Stimulated activated CD4-positive, alpha-beta T cell treated with anti-CD3 and anti-CD28 coated beads, Interleukin-1b, Interleukin-23, amount 100 ng/mL, for 48 hours (primary cell): ENCODE measurements at places on chromosomes 11 and 22.

GRCh38 chr11:6488821-6489220 lies 7.5 kb downstream of the TIMM10B start:
- no peak for DNase-seq

DNA sequence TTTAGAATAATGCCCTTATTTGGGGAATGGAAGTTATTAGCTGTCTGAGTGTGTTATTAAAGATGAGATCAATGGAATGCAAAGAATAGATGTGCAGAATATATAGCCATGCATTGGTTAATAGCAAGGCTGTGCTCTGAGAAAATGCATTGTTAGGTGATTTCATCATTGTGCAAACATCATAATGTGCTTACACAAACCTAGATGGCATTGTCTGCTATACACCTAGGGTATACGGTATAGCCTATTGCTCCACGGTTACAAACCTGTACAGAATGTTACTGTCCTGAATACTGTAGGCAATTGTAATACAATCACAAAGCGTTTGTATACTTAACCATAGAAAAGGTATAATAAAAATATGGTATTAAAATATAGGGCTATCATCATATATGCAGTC lies 25.5 kb downstream of the SLC5A12 start:
- no peak for DNase-seq

- DNase-seq: peak; percentile 12
These were observed 63.6 kb downstream of the NFAM1 start for GRCh38 chr22:42368379-42369249.

DNA sequence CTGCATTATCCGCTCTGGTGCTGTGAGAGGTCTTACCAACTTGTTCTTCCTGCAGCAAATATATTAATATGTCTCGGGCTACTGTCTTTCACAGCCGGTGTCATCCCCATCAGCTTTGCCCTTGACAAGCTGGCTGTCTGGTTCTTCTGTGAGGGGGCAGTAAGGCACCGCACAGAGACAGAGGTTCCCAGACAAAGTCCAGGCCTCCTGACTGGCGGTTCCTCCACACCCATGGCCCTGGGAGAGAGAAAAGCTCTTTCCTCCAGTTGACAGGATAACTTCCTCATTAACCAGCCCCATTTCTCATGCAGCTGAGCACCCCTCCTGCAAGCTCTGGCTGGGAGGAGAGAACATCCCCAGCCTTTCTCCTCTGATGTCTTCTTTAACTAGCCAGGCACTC lies 212.5 kb upstream of the SEZ6L start:
- DNase-seq: no peak

DNA sequence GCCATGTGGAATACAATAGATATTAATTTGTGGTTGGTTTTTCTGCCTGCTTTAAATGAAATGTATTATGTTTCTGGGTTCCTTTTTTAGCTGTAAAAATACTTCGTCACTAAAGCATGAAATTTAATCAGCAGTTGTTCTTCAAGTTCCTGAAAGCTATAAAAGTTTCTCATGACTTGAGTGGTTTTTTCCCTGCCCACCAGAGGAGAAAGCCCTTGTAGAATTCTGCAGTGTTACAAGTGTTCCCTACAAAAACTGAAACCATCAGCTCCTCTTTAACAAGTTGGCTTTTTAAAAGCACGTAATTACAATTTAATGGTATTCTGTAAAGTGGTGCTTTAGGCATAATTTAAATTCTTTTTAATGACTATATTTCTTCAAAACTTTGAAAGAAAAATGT lies 56.2 kb downstream of the PANX1 start:
- no peak for DNase-seq

- DNase-seq: no peak
These were observed 29.7 kb downstream of the FADS3 start for GRCh38 chr11:61861634-61862033.

- DNase-seq: no peak
These were observed 121.2 kb upstream of the VPREB1 start for GRCh38 chr22:22123118-22123959.

GRCh38 chr11:116073854-116074837 lies 569.9 kb upstream of the CADM1 start:
- DNase-seq: no peak

GRCh38 chr11:99818991-99819390 lies 798.2 kb downstream of the CNTN5 start:
- no peak for DNase-seq

- DNase-seq: peak; percentile 16
These were observed 575 bp downstream of the MFNG start for GRCh38 chr22:37485395-37486223.

DNA sequence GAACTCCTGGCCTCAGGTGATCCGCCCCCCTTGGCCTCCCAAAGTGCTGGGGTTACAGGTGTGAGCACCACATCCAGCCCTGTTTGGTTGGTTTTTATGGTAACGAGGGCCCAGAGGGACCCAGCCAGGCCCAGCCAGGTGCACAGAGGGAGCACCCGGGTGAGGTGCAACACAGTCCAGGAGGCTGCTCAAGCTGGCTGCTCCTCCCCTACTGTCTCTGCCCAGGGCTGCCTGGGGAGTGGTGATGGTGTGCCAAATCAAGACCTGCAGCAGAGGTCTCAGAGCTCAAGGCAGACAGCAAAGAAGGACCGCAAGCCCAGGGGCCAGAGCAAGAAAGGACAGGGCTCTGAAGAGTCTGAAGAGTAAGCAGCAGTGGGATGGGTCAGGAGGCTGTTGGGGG lies 1.4 kb downstream of the TSGA10IP start:
- DNase-seq: no peak

GRCh38 chr22:32917577-32918354 lies 116.3 kb downstream of the TIMP3 start:
- DNase-seq: no peak

DNA sequence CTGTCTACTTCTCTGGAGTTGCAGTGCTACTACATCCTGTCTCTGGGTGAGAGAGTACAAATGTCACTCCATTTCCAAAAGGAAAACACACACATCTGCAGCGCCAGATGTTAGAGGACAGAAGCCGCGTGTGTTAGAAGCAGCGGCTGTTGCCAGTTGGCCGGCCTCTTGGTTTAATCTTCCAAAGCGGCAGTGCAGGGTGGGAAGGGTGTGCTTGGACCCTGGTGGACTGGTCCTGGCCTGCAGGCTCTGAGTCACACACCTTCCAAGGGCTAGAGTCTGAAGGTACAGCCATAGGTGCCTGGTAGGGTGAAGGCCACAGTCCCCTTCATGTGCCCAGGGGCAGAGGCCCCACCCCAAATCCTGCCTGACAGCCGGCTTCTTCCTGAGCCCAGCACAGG lies 99.8 kb downstream of the CTTN start:
- DNase-seq: no peak

DNA sequence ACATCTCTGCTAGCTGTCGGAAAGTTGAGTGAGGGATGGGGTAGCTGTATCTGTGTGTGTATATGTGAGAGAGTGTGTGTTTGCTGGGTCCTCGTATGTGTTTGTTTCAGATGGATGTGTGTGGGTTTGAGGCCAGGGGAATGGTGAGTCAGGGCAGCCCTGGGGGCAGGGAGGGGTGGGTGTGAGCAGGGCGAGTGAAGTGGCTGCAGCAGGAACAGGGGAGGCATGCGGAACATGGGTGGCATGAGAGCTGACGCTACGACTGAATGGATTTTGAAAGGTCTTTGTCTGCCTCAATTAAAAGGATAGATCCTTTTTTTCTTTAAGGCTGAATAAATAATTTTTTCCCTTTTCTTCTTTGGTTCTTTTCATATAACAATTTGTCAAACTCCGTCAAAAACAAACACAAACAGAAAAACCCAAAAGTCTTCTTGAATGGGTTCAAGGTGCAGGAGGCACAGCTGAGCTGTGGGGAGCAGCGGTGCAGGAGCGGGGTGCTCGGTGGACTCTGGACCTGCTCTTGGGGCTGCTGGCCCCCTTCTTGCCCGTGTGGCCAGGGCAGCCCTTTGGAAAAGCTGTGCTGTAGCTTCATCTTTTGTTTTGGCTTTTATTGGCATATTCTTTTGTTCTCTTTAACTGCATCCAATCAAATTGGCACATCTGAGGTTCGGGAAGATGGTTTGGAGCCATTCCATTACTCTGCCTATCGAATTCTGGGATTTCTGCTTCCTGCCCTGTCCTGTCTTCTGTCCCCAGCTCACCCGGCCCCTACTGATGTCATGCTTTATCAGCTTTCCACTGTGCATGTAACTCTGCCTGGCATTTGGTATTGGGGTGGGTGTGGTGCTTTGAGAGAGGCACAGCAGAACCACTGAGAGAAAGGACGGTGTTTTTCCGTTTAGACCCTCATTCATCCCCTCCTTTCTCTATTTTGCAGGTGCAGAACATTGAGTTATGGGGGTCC lies 80.1 kb downstream of the ADAMTS15 start:
- DNase-seq: no peak

- no peak for DNase-seq
These were observed 58.7 kb downstream of the APIP start for GRCh38 chr11:34857463-34857862.

- no peak for DNase-seq
These were observed 423.2 kb downstream of the MN1 start for GRCh38 chr22:27378311-27378800.

GRCh38 chr22:16969508-16970327 lies 38.3 kb downstream of the GAB4 start:
- DNase-seq: no peak

GRCh38 chr22:32421484-32421883 lies 9.4 kb upstream of the RTCB start:
- DNase-seq: no peak

DNA sequence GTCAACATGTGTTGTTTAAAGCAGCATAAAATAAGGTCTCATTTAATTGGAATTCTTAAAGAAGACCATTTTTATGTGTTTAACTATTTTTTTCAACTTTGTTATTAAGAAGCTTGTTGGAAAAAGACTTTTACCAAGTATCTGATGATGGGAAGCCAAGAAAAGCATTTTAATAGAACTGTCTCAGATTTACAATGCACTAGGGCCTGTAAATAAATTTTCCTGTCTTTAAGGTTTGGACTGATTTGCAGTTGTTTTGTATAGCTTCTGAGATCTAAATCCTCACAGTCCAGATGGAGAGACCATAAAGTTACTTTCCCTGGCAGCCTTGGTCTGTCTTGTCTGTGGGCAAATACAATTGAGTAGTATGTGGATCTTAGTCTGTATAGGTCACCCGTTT lies 41.6 kb downstream of the EXT2 start:
- DNase-seq: no peak

- no peak for DNase-seq
These were observed 9.9 kb downstream of the SUN2 start for GRCh38 chr22:38745676-38746460.

DNA sequence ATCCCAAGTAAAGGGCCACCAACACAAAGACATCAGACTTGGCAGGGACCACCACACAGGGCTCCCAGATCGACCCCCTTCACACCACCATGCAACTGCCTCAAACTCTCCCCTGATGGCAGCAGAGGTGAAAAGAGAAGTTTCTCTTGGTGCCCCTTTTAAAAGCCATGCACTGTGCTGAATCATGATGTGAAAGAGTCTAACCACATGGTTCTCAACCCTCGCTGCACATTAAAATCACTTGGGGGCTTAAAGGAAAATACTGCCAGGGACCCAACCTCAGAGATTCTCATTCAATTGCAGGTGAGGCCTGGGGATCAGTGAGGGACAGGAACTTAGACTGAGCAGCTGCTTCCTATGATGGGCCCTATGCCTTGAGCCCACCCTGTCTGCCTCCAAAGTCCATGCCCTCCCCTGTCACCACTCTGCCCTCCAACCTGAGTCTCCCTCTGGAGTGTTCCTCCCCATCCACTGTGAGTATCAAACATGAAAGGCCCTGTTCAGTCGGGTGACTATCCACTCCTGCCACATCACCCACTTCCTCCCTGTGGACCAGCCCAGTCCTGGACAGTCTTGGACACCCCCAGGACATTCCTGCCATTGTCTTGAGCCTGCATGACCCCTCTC lies 40.8 kb downstream of the PLEKHA7 start:
- no peak for DNase-seq

DNA sequence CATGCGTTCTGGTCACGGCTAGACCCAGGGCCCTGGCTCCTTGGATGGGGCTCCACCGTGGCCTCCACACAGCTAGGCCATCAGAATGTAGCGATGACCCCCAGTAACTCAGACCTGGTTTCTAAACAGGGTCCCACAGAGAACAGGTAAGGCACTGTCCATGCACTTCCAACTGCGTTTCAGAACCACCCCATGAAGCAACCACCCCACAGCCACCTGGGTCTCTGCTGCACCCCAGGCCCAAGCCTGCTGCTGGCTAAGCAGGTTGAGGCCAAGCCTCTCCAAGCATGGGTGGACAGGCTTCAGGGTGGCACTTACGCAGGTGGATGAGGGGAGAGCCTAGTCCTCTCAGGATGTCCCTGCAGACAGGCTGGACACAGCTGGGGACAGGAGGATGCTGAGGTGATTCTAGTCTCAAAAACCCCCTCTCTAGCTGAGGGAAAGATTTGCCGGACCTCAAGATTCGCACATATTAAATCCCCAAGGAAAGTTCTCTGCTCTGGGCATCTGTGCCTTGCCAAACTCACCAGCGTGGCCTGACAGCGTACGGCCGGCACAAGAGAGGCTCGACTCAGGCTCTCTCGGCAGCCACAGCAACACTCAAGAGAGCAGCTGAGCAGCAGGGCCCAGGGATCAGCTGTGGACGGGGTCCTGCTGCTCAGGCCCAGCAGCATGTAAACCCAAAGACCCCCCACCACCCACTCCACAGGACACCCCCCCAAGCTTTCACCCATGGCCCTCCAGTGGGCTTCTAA lies 141.6 kb downstream of the CRYBB2 start:
- no peak for DNase-seq

GRCh38 chr11:111938687-111939160 lies 1.6 kb downstream of the DIXDC1 start:
- DNase-seq: peak; percentile 65
